ENCODE measurements at places on chromosomes 4 and X.

DNA sequence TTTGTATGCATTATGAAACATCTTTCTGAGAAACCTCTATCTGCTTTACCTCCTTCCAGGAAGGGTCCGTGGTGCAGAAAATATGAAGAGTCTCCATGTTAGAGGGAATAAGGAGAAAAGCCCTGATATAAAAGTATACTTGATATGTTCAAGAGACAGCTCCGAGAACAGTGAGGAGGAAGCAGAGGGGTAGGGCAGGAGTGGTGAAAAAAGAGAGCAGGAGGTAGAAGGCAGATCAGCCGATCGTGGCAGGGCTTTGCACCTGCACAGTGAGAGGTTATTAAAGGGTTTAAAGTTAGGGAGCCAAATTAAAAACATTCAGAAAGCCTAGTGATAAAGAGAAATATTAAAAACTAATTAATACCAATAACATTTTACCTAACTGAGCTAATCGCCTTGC, 419.7 kb downstream of the FAT4 start:
- no peak for DNase-seq

DNA sequence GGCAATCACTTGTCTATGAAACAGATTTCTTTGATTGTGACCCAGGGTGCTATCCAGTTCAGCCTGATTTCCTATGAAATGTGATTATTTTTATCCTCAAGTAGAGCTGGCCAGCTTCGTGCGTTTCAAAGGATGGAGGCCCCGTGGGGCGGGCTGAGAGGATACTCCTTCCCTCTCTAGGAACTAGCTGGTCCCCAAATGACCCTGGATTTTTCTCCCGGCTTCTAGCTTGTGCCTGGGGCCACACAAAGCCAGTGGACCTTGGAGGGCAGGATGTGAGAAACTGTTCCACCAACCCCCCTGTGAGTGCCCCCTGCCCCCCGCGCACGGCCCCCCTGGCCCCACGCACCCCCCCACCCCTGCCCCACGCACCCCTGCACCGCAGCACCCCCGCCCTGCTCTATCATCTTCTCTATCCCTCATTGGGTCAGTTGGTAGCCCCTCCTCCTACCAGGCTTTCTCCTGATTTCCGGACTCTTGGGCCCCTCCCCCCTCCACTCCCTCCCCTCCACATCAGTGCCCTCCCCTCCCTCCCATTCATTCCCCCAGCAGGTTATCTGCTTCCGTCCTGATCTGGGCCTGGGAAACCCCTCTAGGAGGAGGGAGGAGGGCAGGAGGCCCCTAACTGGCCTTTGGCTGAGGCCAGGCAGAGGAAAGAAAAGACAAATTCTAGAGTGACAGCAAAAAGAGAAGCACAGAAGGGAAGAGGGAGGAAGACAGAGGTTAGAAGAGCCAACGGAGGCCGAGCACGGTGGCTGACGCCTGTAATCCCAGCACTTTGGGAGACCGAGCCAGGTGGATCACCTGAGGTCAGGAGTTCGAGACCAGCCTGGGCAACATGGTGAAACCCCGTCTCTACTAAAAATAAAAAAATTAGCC, 3.3 kb downstream of the XPNPEP2 start:
- no peak for DNase-seq

DNA sequence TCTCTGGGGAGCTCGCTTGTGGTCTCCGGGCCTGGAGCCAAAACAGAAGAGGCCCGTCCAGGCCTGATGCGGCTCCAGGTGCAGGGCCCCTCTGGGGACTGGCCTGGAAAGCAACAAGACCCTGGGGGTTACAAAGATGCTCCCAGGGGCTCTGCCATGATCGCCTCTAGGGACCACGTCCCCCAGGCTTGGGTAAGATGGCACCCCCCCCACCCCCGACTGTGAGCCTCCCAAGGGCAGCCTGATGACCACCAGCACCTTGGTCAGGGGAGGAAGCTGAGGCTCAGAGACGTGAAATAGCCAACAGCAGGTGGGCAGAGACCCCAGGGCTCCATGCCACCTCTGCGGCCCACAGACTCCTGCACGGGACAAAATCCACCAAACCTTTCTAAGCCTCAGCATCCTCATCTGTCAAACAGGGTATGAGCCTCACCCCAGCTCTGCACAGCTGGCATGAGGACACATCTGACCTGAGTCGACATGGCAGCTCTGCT, 25.4 kb downstream of the C4orf50 start:
- DNase-seq = no peak

DNA sequence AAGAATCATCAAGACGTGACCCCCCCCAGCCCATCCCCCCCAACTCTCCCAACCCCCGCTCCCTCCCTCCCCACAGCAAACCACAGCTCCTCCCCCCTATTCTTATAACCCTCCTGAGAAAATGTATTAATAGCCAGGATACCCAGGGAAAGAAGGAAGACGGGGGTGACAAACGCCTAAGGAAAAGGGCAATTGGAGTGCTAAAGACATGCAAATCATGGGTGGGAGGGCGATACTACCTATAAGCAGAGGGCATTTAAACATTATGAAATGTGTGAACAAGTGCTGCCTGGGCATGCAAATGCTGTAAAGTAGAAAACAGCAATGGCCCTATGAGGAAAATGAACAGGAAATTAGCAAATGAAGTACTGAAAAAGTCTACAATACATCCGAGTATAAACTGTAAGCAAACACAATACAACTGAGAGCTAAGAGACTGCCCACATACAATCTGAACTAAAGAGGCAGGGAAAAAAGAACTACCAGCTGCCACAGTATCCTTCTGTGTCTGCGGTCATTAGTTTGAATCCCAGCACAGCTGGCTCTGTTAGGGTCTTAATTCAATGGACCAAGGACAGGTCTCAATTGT, 2.4 kb downstream of the CXXC4 start:
- no peak for DNase-seq

DNA sequence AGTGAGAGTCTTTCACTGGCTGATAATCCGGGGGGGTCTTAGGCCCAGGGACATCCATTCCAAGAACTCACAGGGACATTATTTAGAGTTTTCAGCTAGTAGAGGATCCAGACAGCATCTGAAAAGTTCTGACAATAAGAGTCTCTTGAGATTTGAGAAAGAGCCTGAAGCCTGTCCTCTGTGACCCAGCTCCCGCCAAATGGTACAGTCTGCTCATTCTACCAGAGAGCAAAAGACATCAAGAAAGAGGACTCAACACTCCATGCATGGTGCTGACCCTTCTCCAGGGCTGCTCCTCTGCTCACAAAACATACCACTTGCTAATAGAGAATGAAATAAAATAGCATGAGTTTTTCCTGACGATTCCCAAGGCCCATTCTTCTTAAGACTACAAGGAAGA, 162.0 kb downstream of the ATP10D start:
- DNase-seq = no peak

GRCh38 chr4:7416745-7417432, 17.8 kb downstream of the PSAPL1 start:
- no peak for DNase-seq

- DNase-seq = no peak
These were observed at the start of gene GALNTL6 for GRCh38 chr4:171812665-171813525. TSS of gene GALNTL6 (plus strand) at chr4:171813404.

DNA sequence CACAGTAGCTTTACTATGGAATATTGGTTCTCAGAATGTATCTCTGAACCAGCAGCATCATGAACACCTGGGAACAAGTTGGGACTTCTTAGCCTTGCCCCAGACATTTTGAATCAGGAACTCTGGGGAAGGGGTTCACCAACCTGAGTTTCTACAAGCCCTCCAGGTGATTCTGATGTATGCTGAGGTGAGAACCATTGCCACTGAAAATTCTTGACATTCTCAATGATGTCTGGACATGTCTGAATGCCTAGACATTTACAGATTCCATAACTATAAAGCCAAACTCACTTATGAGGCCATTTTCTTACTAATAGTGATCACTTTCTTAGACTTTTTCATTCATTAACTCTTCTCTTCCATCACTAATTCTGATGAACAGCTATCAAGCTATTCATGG, 389.4 kb upstream of the FTHL17 start:
- no peak for DNase-seq

DNA sequence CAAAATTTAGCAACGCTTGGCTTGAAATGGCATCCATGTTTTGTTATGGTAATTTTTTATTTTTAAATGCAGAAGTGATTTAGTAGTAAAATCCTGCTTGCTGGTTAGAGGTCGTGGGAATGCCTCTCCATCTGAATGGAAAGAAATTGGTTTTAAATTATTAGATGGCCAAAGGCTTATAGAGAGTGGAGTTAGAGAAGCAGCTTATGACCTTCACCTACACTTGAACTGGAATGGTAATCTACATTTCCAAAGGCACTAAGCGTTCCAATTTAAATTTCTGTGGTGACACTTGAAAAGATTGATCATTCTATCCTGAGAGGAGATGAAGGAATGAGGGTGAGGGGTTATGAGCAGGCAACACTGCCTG, 280.7 kb downstream of the RAPGEF2 start:
- no peak for DNase-seq

DNA sequence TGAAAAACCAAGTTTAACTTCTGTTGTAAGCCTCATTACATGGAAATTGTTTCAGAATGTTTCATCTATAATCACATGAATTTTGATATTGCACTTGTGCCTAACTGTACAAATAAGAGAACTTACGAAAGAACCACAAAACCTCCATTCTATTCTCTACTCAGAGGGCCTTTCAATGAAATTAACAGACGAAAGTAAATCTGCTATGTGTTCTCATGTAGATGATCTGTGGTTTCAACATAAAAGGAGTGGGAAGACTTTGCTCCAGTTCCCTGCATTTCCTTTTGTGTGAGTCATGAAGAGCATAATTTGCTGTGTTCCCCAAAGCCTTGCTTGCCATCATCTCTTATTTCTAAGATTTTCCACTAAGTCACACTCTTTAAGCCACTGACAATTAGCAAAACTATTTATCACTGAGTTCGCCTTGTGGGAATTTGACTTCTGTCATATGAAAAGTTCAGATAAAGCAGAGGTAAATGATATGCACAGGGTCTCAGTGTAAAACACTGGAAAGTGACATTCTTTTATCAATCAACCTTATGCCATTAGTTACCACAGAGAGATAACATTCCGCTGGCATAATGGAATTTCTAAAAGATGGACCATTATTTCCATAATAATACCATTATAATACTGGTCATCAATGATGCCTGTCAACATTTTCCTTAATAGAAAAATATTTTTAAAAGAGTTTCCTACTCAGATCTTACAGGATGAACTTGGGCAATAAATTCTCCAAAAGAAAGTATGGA, 329.8 kb downstream of the NR3C2 start:
- DNase-seq = no peak

DNA sequence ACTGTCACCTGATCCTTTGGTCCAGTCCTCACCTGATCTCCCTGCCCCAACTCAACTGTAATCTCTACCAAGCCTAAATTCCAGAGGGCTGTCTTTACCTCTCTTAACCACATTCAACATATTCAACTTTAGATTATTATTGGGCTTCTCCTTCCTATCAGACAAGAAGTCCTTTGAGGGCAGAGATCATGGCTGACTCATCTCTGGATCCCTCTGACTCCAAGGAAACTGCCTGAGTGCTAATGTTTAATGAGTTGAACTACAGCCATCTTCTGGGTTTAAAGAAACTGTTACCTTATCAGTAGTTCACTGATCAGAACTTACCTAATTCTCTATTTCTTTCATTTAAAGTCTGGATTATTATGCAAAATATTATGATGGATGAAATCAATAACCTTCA, 135.7 kb downstream of the GPC3 start:
- DNase-seq = no peak

- no peak for DNase-seq
These were observed 2.0 kb downstream of the TSPAN5 start for GRCh38 chr4:98656443-98656842.

DNA sequence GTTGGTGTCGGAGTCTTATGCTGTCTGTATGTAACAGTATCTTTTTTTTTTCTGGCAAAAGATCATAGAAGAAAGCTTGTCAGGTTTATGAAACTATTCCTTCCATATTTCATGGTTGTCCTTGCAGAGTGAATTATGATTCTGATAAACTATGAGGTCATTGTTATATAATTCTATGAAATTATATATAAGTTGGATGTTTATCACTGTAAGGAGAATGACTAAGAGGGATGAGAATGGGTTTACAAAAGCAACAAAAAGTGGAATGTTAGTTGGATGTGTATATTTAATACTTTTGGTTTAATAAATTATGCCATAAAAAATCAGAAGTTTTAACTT, 43.1 kb downstream of the RAPGEF2 start:
- DNase-seq = no peak

DNA sequence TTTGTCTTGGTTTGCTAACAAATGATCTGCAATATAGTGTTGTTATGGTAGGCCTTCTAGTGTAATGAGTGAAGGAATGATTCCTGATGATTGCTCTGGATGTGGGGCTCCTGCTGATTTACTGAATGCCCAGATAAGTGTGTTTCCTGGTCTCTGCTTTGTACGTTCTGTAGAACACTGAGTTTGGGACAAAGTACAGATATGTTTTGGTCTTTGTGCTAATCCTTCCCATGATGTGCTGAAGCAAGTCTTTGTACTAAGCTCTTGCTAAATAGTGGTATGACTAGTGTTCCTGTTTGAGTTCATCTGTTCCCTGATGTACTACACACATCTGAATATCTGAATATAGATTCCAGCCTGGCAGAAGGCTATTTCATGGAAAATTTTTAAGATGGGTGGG, 36.9 kb upstream of the XIAP start:
- DNase-seq = no peak

DNA sequence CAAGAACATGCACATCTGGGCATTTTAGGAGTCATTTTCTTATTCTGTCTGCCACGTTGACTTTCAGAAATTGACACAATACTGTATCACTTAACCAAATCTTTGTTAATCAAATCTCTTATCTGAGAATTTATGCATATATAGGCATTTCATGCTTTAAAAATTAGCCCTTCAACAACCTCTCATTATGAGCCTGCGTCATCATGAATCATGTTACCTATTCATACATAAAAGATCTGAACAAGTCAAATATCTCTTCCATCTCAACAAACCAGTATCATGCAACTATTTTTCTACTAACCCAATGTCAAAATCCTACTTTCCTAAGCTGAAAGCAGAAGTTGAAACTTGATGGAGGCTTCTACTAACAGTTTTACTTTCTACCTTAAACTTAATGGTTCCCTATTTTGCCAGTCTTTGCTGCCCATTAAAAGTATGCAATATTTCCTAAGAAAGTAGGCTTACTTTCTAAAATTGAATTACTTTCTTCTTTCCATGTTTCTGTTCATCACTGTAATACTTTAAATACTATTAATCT, 1.8 kb downstream of the ADAM29 start:
- no peak for DNase-seq
